CD4-positive, alpha-beta T cell treated with Interleukin-10 for 1 hour (primary cell): ENCODE measurements at places on chromosomes 4 and X.
A peak's percentile ranks its signal among the peaks of the same experiment; 100 is the strongest.

DNA sequence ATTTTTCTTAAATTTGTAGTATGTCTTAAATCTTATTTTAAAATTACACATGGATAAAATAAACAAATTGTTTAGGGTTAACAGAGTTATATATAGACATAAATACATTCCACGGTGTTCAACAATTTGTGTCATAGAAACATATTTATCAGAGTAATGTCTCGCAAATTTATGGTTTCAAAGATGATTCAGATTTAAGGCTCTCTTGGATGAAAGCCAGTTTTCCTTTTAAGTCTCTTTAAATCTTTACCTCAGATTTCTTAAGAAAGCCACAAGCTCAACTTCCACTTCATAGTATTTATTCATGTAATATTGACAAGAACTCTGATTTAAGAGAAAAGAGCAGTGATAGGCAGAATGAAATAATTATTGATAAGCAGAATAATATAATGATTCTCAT is 1254.8 kb upstream of the ADGRL3 start:
- no peak for DNase-seq

DNA sequence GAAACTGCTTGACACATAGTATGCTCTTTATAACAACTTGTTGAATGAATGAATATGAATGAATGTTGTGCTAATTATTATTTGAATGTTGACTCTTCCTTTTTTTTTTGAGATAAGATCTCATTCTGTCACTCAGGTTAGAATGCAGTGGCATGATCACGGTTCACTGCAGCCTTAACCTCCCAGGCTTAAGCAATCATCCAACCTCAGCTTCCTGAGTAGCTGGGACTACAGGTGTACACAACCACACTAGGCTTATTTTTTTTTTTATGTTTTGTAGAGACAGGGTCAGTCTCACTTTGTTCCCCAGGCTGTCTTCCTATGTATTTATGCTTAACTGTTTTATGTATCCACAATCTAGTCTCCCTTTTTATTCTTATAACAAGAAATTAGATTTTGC is 114.7 kb upstream of the WDFY3 start:
- DNase-seq, result no peak

DNA sequence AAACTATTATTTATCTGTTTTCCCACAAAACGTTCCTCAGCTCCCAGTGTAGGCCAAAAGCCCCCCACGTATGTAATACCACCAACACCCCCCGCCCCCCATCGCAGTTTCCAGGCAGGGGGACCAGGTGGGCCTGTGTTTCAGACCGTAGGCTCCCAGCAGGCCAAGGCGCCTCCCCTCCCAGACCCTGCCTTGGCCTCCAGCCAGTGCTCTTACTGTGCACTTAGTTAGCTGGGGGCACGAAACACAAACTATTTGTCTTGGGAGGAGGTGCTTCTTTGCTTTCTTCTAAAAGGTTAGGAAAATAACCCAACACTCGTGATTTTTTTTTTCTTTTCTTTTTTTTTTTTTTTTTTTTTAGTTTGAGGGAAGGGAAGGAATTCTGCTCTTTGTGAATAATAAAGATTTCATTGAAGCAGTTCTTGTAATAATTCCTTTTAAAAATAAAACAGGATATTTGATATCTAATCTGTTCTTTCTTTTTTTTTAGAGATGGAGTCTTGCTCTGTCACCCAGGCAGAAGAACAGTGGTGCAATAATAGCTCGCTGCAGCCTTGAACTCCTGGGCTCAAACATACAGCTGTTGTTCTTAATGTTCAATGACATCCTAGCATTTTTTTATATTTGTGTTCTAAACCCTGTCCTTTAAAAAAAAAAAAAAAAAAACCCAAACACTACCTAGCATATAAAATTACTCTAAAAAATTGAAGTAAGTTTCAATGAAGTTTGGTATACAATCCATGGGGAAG is 83.0 kb upstream of the CLDN34 start:
- no peak for DNase-seq

- DNase-seq, result no peak
Observed at GRCh38 chr4:129371065-129371464, 275.1 kb downstream of the C4orf33 start.

- DNase-seq, result no peak
Observed at GRCh38 chr4:53015681-53016080, 153.6 kb downstream of the RASL11B start.

- no peak for DNase-seq
Observed at GRCh38 chrX:149495573-149496071, 9.5 kb downstream of the IDS start.

DNA sequence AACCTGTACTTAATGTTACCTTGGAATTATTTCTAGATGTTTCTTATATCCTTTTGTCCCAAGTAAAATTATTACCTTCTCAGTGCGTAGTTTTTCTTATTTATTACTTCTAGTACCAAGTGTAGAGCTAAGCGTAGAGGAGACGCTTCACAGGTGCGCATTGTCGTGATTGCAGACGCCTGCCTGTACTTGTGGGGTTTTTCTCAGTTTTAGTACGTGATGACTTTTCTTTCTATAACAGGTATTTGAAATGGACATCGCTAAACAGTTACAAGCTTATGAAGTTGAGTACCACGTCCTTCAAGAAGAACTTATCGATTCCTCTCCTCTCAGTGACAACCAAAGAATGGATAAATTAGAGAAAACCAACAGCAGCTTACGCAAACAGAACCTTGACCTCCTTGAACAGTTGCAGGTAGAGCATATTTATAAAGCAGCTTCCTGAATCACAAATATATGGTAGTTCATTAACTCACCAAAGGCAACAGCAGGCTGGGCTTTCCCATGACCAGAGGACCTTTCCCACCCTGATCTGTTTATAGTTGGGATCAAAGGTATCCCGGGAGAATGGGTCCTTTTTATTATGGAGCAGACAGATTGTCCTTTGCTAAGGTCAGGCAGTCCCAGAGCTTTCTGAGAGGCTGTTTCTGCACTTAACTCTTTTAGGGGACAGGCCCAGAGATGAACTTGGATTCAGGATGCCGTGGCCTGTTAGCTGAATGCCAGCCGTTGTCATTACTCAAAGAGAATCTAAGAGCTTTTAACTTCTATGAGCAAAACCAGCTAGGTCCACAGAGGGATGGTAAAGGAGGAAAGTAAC is 172.9 kb downstream of the PTTG2 start:
- no peak for DNase-seq

DNA sequence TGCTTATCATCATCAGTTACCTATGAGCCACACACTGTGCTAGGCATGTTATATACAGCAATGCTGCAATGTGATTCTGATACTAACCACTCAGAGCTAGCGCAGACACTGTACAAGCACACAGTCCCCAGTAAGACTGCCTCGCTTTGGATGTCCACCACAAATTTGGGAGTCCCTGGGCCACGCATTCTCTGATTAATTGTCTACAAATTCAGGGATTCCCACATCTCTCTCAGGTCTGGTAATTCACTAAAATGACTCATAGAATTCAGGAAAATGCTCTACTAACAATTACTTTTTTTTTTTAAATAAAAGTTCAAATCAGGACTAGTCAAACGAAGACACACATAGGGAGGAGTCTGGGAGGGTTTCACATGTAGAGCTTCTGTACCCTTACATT is 652.1 kb upstream of the AADAT start:
- no peak for DNase-seq

DNA sequence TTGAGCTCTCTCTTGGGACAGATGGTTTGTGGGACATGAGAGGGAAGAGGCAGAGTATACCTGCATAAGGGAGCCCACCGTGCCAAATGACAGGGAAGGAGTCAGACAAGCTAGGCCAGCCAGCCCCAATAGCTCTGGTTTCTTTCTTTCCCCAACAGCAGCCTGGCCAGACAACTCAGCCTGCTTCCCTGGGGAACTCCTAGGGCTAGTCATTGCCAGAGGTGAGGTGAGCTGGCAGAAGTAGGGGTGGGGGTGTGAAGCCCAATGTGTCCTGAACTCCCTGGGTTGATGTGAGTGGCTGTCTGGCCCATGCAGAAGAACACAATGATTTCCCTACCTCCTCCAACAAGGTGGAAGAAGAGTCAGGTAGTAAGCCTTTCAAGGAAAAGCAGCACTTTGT is 135.5 kb downstream of the AMMECR1 start:
- no peak for DNase-seq

- DNase-seq, result peak; percentile 82
Observed at GRCh38 chrX:3743801-3744439, 30.5 kb upstream of the PRKX start.

DNA sequence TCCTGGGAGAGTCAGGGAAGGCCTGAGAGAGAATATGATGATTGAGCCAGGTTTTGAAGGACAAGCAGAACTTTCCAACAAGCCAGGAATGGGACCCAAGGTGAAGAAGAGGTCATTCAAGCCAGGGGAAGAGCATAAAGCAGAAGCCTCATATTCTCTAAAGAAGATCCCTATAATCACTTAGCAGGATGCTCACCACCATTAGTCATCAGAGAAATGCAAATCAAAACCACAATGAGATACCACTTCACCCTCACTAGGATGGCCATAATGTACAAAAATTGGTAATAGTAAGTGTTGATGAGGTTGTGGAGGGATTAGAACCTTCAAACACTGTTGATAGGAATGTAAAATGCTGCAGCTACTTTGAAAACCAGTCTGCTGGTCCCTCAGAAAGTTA is 20.5 kb upstream of the SUPT20HL1 start:
- no peak for DNase-seq

- DNase-seq, result no peak
Observed at GRCh38 chrX:139125916-139126315, 404.6 kb upstream of the F9 start.

DNA sequence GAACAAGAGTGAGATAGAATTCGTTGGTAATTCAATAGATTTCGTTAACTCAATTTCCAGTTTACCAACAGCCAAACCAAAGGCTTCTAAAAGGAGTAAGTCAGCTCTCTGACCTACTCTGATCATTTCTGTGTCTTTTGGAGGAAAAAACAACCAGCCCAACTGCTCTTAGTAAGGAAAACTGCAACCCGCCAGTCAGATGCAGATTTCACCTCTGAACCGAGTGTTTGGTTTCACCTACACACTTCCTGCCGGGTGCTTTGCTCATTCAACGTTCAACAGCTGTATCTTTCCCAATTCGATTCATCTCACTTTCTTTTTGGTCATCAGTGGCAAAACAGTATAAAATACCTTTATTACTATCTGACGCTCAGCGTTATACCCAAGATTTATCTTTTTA is 24.5 kb downstream of the TMSB4X start:
- peak; percentile 58 for DNase-seq

- no peak for DNase-seq
Observed at GRCh38 chrX:581720-582298, 48.8 kb upstream of the SHOX start.

GRCh38 chr4:128241425-128241913 is 46.1 kb downstream of the PGRMC2 start:
- no peak for DNase-seq

- DNase-seq, result no peak
Observed at GRCh38 chr4:187333151-187333550, 609.5 kb upstream of the FAT1 start.

DNA sequence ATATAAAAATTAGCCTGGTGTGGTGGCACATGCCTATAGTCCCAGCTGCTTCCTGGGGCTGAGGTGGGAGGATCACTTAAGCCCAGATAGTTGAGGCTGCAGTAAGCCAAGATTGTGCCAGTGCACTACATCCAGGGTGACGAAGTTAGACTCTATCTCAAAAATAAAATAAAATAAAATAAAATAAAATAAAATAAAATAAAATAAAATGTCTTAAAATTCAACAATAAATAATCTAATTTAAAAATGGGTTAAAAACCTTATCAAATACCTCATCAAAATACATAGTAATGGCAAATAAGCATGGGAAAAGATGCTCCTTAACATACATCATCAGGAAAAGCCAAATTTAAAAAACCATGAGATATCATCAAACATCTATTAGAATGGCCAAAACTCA is 760.2 kb upstream of the AGA start:
- no peak for DNase-seq

DNA sequence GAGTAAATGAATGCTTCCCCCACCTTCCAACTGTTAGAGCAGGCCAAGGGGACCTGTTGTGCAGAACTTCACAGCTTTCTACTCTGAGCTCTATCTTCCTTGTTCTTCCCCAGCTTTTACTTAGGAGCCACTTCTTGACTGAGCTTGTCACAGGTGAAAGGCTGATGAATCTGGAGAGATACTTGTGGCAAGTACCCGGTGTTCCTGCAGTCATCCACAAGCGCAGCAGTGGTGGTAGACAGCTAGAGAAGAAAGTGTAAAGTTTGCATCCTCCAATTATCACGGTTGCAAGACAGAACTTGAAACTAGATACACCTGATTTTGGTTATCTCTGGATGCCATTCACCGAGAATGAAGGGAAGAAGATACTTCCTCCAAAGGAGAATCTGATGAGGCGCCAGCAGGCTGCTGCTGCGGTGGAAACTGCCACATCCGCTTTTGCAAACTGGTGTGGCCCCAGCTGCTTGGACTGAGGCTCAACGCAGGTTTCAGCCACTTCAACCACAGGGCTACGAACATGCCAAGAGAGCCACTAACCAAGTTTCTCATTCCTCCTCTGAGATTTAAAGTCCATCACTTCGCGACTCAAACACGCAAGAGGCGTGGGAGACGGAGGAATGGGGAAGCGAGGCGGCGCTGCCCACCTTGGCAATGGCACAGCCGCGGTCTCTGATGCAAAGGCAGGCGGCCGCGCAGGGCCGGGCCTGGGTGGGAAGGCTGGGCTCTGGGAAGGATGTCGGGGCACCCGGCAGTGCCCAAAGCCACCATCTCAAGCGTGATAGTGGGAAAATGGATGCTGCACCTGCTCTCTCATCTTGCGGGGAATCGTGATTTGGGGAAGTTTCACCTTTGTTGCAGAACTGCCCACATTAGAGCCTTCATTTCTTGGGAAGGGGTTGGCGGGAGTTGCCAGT is 1.3 kb upstream of the FHIP1A start:
- DNase-seq, result peak; percentile 25

DNA sequence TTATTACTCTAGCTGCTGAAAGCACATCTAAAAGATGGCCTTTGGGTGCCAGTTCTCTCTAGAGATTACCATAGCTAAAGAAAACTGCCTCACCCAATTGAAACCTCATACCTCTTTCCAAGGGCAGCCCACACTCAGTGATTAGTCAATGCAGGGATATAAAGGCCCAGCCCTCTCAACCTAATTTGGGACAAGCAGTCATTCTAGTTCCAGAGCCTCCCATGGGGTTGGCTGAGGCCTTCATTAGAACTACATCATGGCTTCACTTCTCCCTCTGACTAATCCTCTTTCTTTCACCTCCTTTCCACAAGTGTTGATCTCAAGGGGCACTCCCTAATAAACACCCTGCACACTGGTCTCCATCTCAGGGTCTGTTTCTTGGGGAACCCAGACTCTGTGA is 38.5 kb upstream of the C1GALT1C1 start:
- no peak for DNase-seq
